ENCODE measurements at places on chromosomes 3 and 15.
A peak's percentile ranks its signal among the peaks of the same experiment; 100 is the strongest.

GRCh38 chr3:117681619-117682018, 972.0 kb downstream of the TUSC7 start:
- peak; percentile 72 for DNase-seq

- DNase-seq: peak; percentile 51
Observed at GRCh38 chr3:109532257-109533216, 195.2 kb upstream of the DPPA4 start.

GRCh38 chr3:196992461-196993065, 23.9 kb upstream of the PIGZ start:
- DNase-seq: no peak

DNA sequence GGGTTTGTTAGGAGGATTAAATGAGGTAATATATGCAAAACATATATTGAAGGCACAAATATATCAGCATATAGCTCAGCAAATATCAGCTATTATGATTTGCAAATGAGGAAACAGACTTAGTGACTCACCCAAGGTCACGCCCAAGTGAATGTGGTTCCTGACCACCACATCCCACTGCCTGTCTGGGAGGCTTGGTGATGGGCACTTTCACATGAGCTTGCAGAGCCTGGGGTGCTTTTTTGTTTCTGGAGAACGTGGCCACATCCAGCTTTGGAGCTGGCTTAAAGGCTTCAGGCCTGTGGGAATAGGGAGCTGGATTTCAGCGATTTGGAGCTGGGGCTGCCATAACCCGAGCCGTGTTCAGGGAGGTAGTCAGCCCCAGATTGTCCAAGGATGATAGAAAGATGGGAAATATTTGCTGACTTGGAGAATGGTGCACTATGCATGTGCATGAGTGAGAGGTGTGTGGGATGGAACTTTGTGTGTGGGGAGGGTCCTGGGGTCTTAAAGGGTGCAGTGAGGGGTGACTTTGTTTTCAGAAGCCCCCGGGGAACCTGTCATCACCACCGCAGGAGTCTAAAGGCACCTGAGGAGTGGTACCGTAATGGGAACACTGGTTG, 12.0 kb upstream of the FGD5 start:
- DNase-seq: no peak

GRCh38 chr3:111668888-111669488, 73.8 kb upstream of the ZBED2 start:
- DNase-seq: no peak

- DNase-seq: peak; percentile 58
Observed at GRCh38 chr15:40092979-40093869, 15.5 kb downstream of the BMF start.

Data from MG63 (cell line).